ENCODE measurements at places on chromosomes 7 and 10.

DNA sequence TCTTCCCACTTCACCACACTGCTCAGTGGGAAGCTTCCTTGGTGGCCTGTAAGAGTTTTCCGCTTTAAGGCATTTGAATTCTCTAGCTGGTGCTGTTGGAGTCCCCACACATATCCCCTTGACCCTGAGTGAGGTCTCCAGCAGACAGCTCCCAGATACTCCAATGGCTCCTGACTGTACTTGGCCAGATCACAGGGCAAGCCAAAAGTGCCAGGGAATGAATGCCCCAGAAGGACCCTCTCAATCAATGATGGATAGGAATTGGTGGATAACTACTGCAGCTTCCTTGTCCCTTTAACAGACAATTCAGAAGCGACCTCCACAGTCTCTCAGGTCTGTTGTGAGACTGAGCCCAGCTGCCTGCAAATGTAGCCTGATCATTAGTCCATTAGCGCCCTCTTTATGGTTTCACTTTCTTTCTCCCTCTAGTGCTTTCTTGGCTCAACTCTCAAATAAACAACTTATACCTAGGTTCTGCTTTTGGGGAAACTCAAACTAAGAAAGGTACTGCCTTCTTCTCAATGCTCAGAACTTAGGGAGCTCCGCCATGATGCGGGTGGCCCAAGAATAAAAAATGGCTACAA, 283.0 kb downstream of the TCF7L2 start:
- no peak for DNase-seq

- DNase-seq, result no peak
Measured at GRCh38 chr10:63294781-63295180, 161.7 kb downstream of the NRBF2 start.

DNA sequence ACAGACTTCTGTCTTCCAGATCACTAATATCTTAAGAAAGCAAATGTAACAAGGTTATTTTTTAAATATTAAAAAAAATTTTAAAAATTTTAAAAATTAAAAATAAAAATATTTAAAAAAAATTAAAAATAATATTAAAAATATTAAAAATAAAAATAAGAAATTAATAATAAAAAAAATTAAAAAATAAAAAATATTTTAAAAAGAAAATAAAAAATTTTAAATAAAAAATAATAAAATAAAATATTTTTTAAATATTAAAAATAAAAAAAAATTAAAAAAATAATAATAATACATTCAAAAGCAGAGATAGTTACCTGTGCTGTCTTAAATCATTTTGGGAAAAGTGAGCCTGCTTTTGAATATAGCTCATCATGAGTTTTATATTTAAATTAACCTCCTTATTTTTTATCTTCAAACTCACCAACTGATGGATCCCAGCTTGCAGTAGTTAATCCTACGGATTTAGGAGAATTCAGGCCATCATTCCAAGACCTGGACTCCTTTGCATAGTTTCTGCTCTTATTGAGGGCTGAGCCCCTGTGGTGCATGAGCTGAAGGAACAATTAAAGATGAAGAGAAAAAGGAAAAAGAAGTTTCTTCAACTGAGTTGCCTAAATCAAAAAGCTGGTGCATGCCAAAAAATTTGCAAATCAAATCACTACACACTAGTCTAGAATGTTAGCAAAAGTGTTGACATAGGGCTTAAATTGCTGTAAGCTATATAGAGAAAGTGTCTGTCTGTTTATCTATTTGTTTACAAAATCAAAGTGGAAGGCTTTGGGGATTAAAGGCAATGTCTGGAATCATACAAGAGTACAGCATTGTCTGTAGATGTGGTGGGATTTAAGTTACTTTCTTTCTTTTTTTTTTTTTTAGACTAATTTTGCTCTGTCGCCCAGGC, 50.5 kb upstream of the ZNF438 start:
- DNase-seq, result no peak

- DNase-seq, result no peak
Measured at GRCh38 chr7:99219185-99219767, 11.4 kb upstream of the KPNA7 start.

- no peak for DNase-seq
Measured at GRCh38 chr10:79505829-79506228, 6.5 kb upstream of the EIF5AL1 start.
